ENCODE measurements at places on chromosomes 3 and 15.

DNA sequence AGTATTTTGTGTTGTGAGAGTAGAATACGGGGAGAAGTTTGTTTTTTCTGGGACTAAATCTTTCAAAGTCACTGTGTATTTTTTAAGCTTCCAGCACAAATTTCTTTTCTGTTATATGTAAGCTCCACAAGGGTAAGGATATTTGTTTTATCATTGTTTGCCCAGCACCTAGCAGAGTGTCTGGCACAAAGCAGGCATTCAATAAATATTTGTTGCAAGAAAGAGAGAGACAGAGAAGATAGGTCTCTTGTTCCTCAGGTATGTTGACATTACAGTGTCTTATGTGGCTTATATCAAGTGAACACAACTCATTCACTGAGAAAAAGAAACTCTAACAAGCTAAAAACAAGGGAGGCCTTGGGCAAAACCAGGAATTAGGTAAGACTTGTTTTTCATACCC is 26.6 kb upstream of the FNDC3B start:
- no peak for DNase-seq

- DNase-seq: no peak
These were observed 203.8 kb downstream of the RBMS3 start for GRCh38 chr3:29484633-29485032.

- DNase-seq: no peak
These were observed 81.5 kb downstream of the SENP2 start for GRCh38 chr3:185667574-185667973.

DNA sequence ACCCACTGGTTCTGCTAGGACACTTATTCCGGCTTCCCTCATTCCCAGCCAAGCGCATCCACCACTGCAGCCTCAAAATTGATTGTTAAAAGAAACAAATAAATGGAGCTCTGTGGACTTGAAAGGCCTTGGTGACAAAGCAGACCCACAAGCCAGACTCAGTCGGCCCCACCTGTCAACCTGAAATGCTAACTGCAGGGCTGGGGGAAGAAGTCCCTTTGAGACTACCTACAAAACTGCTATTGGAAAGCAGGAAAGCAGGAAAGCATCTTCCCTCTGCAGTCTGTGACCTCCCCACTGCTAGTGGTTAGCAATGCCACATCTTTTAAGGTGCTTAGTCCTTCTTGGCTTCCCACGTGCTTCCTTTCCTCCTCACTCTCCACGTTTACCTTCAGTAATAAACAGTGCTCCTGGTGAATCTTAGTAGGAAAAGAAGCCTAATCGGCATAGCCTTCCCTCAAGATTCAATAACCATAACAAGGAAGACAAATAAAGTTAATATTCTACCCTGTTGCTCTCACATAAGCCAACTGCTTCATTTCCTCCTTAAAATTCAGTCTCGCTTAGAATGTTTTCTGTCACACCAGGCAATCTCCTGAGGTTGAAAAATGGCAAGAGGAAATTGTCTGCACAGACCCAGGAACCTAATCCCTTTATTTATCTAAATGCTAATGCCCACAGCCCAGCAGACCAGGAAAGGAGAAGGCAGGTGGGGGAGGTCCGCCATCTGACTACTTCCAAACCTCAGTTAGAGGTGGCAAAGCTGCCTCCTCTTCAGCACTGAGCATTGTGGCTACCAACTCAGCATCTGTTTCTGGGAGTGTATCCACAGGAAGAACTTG is 296.2 kb downstream of the NEK10 start:
- DNase-seq: no peak

DNA sequence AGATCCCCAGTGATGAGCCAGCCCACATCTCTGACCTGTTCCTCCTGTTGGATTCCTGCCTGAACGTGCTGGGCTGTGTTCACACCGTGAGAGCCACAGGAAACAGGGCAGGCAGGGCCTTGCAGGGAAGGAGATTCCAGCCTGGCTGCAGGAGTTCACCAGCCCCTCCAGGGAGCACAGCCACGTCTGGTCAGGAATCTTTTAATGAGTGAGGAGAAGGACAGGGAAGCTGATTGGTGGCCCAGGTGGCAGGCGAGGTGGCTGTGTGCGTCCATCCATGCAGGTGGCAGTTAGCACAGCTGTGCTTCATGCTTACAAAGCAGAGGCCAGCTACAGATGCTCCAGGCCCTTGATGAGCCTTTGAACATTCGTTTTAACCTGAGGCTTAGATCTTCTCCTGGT is 10.5 kb downstream of the LRRK1 start:
- DNase-seq: no peak

- DNase-seq: peak; percentile 36
These were observed 71.8 kb upstream of the HACD2 start for GRCh38 chr3:123656691-123657090.

- DNase-seq: no peak
These were observed 7.5 kb upstream of the MAN2A2 start for GRCh38 chr15:90895571-90896117.

GRCh38 chr3:103712320-103713008 is 1277.6 kb downstream of the ZPLD1 start:
- DNase-seq: no peak

DNA sequence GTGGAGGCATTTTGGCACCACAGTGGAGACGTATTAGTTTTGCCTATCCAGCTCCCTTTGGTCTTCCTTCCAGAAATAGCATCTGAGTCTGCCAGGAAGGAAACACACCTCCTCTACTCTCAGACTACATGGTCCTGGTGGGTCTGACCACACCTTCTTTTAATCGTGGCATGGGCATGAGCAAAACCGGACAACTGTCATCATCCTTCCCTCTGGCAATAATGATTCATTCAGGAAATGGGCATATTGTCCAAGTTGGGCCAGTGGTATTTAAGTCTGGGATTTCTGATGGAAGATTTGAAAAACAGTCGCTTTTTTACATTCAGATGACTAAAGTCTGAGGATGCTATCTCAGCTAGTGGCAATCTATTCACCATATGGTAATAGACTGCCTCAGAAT is 601.0 kb upstream of the ADAMTS9 start:
- no peak for DNase-seq

GRCh38 chr3:188133646-188134045 is 20.3 kb upstream of the LPP start:
- no peak for DNase-seq

DNA sequence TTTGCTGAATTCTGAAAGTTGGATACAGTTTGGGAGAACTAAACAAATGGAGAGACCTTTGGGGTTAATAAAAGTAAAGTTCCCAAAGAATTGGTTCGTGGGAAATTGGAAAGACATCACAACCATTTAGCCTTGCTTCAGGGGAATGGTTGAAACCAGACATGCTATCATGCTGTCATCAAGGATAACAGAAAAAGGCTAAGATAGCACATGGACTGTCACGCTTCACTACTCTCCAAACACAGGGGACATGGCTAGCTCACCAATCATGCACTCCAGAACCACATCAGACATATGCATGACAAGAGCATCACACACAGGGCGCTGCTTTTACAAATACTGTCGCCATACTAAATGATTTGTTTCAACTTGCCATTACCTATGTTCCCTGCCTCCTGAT is 671.7 kb upstream of the ROBO1 start:
- no peak for DNase-seq

GRCh38 chr3:39287216-39288164 is 7.7 kb upstream of the CX3CR1 start:
- DNase-seq: no peak

DNA sequence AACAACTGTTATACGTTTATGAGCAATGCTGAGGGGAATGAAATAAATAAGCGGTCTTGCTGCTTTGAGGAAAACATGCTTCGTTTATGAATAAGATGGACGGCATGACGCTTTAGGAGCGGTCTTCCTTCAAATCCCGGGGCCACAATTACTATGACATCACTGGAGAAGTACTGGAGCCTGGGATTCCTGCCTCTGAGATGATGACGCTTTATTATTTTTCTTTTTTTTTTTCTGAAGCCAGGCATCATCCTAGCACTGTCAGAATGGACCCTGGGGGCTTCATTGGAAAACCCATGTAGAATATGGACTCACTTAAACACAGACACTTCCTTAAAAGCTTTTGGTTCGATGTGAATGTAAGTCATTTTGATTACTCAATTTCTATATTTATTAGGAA is 52.5 kb upstream of the FOXP1 start:
- no peak for DNase-seq

DNA sequence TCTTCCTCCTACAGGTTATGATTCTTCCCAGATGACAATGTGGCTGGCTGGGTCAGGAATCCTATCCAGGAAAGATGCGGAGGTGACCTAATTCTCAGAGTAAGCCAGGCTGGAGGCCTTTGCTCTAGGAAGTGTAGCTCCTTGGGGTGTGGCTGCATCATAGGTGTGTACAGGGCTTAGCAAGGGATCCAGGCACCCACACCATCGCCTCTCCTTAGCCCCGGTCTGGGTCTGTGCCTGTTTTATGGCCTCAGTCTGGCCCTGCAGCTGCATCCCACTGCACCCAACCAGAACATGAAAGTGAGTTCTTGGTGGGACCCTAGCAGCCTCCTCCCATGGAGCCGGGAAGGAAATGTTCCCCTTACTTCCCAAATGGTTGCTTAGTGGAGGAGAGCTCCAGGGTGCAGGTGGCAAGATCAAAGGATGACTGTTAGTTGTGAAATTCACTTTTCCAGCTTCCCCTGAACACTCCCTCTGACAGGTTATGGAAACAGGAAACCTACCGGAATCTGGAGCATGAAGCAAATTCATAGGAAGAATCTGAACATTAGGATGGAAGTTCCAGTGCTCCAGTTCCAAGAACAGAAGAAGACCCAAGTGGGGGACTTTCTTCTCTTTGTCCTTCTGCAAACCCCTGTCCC is 2.7 kb upstream of the AMOTL2 start:
- no peak for DNase-seq

DNA sequence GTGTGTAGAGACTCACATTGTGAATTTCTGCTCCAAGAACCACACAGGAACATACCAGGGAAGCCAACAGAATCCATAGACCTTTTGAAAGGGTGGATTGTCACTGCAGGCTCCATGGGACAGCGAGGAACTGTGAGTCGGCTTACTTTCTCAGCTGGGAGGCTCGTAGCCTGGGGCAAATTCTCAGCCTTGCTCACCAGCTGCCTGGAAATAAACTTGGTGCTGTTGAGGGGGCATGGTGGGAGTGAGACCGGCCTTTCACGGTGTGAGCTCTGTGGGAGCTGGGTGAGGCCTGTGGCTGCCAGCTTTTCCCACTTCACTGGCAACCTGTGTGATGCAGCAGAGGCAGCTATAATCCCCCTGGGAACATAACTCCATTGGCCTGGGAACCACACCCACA is 146.6 kb upstream of the P2RY1 start:
- DNase-seq: no peak

DNA sequence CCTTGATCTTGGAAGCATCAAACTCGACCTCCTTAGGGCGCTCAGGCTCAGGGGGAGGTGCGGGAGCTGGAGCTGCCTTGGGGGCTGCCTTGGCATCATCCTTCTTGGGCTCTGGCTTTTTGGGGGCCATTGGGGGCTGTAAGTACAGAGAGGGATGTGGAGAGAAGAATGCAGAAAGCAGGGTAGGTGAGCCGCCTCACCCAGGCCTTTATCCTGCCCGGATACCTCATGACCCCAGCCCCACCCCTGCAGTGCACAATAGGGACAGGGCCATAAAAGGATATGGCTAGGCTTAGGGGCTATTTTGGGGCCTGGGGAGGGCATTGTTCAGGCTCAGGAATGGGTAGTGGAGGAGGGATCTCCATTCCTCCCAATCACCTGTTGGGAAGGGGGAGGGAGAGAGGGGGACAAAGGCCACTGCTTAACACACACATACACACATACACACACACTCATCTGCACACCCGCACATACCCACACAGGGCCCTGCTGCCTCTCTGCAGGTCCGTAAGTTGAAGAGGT is at the start of gene MYL3:
Gene MYL3, minus strand, starts transcription at position 184 of the 522 bp plus-strand sequence. Its CDS starts 54 bp downstream, at position 130.
- no peak for DNase-seq

DNA sequence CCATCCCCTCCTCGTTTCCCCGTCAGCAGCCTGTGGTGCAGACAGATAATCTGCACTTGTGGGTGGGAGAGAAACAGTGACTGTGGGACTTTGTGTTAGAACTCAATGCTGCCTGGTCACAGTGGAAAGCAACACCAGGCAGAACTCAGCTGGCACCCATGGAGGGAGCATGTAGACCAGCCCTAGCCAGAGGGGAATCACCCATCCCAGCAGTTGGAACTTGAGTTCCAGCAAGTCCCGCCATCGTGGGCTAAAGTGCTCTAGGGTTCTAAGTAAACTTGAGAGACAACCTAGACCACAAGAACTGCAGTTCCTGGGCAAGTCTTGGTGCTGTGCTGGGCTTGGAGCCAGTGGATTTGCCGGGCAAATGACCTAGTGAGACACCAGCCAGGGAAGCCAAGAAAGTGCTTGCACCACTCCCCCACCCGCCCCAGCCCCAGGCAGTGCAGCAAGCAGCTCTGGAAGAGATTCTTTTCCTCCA is 24.4 kb downstream of the ISG20 start:
- no peak for DNase-seq

- DNase-seq: no peak
These were observed 58.8 kb downstream of the ADAM10 start for GRCh38 chr15:58690703-58691102.

GRCh38 chr3:57627976-57628375 is 30.8 kb upstream of the ARF4 start:
- DNase-seq: no peak

DNA sequence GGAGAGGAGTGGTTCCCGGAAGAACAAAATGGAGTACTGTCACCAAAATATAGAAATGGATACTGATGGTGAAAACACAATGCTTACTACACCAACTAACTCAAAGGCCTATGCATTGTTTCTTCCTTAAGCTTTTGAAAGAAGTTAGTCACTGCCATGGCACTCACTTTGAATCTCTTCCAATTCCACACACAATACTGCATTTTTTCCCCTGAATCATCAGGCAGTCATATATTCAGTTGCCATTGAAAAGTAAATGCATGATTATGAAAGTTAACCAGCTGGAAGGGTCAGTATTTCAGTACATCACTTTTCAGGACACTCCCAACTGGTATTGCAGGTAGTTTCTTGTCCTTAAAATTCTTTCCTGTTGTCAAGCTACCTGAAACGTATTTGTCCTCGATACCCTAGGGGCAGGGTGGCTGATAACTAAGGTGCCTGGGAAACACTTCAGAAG is 9.0 kb upstream of the LRRFIP2 start:
- DNase-seq: no peak

DNA sequence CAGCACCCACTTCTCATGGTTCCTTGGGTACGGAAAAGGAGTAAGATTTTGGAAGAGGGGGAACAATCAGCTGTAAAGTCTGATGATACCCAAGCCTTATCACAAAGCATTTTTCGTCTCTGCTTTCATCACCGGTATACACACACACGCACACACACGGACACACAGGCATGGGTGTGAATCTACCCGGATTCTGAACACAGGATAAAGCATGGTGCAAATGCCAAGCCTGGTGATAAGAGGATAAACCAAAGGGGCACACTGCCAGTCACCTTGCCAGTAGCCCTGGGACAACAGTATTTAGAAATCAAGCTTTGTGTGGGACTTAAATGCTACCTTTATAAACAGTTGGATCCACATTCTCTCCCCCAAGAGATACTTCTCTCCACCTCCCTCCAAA is 22.2 kb downstream of the FAM174B start:
- no peak for DNase-seq

- DNase-seq: no peak
These were observed 70.7 kb downstream of the WNT5A start for GRCh38 chr3:55416331-55416821.

- DNase-seq: no peak
These were observed 55.5 kb downstream of the SATB1 start for GRCh38 chr3:18369551-18370185.

GRCh38 chr15:28904541-28905315 is 19.0 kb downstream of the APBA2 start:
- no peak for DNase-seq

All from WTC11 (cell line).